IPS DF 6.9 (cell line): ENCODE measurements at places on chromosomes 5 and 9.

DNA sequence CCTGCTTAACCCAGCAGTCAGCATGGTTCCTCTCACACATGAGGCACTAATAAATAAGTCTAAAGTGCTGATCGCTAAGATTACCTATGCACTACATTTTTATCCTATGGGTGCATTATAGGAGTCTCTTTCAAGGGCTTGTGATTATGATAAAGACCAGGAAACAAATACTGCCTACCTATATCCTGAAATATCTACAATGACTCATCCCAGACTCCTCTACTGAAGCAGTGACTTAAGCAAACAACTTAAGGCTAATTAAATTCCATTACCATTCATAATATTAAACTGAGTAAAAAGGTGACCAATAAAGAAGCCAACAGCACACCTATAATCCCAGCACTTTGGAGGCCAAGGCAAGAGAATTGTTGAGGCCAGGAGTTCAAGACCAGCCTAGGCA lies 338.4 kb downstream of the DNAH5 start:
- no peak for DNase-seq

DNA sequence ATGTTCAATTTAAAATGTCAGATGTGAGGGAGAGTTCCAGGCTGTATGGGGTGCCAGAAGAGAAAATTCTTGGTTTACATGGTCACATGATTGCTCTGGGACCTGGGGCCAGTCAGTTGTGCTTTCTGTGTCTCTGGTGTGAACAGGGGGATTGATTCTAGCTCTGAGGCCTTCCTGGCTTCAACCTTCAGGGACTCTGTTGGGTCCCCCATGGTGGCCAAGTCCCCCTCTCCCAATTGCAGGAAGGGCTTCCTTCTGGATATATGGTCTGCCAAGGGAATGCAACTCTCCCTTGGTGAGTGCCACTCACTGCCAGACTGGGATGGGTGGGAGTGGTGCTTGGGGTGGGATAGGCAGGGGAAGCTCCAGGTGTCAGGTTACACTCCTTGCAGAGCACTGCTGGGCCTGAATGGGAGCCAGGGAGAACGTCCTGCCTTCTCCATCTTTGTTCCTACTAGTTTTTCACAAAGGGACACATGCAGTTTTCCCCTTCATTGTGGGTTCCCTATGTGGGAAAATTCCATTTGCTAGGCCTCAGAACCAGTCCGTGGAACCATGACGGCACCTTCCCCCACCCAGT lies 153.2 kb downstream of the MELK start:
- DNase-seq: peak; percentile 27

GRCh38 chr5:75460942-75461610 lies 50.4 kb downstream of the CERT1 start:
- DNase-seq: no peak

DNA sequence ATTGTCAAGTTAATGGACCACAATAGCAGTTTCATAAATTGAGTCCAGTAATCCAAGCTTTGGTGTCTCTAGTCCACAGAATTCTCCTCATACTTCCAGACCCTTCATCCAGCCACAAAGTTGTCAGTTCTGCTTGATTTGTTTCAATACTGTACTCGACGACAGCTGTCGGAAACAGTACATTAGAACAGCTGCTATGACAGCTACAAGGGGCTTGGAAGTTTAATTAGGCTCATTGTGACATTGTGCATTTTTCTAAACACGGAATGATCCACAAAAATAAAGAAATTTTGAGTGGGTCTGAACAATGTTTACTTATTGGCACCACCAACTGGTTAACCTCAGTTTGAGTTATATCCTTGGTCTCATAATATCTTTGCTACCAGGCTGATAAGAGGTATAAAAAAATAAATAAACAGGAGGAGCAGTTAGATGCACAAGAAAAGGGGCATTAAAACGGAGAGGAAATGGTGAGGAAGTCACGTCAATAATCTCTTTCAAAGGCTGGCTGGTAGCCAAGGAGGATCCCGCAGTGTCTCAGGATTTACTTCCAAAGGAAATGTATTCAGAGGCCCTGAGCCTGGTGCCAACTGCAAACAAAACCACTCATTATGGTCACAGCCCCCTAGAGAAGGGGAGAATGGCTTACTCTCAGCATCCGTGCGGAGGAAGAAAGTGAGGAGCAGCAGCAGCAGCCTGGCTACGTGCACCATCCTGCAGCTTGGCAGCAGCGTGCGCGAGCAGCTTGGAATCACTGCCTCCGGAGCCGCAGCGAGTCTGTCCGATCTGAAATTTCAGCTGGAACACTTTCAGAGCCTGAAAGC lies 933.8 kb upstream of the DMAC1 start:
- DNase-seq: no peak

DNA sequence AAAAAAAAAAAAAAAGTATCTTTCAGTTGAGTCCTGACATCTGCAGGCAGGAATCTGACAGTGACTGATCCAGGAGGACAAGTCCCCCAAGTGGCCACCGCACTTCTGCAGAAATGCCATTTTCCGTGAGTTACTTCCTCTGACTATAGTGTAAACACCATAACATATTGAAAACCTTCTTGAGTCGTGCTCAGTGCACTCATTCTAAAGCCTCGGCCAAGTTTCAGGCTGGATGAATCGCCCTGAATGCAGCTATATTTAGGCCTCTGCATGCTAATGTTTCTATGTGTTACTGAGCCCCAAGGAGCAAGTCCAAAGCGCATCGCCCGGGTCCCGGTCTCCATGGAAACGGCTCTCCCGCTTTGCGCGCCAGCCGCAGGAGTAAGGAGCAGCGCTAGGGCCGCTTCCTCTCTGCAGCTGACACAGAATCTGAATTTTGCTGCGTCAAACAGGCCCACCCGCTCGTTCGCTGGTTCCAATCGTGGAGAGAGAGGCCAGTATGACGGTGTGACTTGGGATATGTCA lies 335.4 kb downstream of the MSX2 start:
- peak; percentile 43 for DNase-seq

DNA sequence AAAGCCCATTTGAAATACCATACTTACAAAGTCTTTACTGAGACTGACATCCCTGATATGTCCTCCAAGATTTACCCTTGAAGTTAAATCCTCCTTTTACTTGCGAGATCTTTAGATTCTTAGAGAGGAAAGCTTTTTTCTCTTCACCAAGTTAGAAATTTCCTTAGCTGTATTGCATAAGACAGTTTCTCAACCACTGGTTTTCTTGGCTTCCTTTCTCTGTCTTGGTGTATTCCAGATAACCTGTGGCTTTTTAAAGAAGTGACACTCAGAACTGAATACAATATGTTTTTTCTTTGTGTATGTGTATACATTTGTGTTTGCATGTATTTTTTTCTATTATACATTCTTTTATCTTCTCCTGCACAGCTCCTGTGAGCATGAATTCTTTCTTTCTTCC lies 65.0 kb downstream of the SNCAIP start:
- DNase-seq: no peak

GRCh38 chr5:59790776-59791475 lies 102.6 kb downstream of the PDE4D start:
- DNase-seq: no peak

- DNase-seq: no peak
Measured at GRCh38 chr9:72907421-72907820, 45.4 kb downstream of the ALDH1A1 start.

DNA sequence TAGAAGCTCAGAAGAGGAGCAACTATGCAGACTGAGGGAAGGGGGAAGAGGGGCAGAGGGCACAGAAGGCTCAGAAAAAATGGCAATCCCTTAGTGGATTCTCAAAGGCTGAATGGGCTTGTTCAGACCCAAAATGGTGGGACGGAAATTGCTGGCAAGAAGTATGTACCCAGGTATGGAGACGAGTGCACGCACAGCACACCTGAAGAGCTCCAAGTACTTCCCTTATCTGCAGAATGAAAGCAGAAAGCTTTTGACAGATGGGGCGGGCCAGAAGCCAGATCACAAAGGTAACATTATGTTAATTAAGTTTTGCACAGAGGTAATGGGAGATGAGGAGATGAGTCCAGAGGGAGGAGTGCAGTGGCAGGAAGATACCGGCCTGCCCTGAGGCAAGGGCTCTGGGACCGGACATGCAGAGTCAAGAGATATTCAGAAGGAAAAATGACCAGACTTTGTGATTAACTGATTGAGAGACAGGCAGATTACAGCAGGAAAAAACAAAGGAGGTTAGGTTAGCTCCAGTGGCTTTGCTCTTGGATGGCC lies 138.1 kb upstream of the PIK3R1 start:
- no peak for DNase-seq

DNA sequence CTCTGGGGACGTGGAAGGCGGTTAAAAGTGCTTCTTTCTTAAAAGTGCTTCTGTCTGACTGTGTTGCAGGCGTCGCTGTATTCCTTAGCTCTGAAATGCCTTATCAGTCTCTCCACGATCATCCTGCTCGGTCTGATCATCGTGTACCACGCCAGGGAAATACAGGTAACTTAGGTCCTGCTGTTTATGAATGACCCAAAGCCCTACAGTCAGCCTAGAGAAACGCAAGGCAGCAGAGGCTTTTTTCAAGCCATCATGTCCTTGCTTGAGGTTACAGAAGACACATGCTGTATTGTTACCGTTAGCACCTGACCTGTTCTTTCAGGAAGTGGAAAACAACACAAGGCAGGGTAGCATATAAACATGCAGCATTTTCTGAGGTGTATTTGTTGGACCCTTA lies 2.0 kb downstream of the KCNN2 start:
- DNase-seq: no peak

- DNase-seq: no peak
Measured at GRCh38 chr5:97098922-97099321, 43.5 kb downstream of the LIX1 start.

DNA sequence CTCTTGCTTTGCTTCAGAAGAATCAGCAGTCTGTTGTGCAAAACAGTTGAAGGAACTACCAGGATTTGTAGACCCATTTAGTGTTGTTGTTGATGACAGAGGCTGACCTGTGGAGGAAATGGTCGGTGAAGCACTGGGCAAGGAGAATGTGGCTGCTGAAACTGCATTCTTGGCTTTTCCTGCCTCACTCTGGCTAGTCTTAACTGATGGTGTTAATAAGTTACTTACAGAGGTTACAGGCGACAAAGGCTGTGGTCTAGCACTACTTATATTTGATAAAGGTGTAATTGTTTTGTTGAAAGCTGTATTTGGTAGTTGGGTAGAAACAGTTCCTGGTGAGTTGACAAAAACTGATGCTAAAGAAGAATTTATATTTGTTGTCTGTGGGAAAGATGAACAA lies 31.5 kb downstream of the MLANA start:
- no peak for DNase-seq

DNA sequence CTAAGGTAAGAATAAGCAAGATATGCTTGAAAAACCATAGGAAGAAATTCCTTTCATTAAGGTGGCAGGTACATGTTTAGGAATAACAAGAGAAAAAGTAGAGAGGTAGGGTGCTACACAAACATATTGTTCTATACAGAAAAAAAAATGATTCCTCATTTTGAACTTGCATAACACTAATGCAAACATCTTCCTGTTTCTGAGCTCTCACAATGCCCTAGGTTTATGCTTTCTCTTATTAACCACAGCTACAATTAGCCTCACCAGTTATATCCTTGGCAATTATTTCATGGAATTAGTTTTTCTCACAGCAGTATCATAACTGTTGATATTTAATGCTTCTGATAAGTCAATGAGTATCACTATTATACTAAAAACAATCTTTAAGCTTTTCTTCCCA lies 20.7 kb downstream of the CEMIP2 start:
- no peak for DNase-seq

DNA sequence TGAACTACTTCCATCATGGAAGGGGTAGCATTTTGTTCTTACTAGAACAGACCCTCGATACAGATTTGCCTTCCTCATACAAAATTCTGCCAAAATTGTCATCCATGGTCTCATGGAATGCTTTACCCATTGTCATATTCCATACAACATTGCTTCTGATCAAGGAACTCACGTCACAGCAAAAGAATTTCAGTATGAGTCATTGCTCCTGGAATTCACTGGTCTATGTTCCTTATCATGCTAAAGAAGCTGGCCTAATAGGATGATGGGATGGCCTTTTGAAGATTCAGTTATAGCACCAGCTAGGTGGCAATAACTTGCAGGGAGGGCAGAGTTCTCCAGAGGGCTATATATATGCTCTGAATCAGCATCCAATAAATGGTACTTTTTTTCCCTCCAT lies 18.2 kb upstream of the FNIP1 start:
- peak; percentile 9 for DNase-seq
